ENCODE measurements at places on chromosomes 11 and 22.

DNA sequence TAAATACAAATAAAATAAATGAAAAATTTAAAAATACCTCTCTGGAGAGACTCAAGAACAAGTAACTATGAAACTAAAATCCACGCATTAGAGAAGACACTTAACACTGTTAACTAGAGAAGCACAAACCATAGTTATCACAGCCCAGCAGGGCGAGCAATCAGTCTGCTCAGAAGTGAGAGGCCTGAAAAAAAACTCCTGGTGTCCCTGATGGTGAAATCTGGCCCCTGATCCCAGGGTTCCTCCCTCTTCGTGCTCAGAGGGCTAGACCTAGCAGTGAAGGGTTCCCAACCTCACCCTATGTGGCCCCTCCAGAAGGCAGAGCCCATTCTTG lies 49.7 kb upstream of the VPREB1 start:
- no peak for DNase-seq

DNA sequence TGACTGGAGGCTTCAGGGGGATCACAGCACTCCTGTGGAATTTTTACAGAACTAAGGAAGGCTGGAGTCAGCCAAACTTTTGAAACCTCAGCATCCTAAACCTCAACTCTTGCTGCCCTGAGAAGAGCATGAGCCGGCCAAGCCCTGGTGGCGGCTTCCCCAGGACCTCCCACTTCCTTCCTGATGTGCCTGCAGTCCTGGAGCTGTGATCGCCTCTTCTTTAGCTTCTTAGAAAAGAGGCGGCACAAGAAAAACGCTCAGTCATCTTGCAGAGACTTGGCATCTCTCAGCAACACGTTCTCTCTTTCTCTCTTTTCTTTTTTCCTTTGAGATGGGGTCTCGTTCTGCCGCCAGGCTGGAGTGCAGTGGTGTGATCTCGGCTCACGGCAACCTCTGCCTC lies 40.4 kb upstream of the AMPD3 start:
- peak; percentile 51 for DNase-seq

- no peak for DNase-seq
Measured at GRCh38 chr11:28625532-28625931, 517.3 kb downstream of the METTL15 start.

GRCh38 chr11:47018637-47019036 lies 82.1 kb downstream of the CSTPP1 start:
- no peak for DNase-seq

GRCh38 chr11:62169448-62169847 lies 20.6 kb upstream of the SCGB1D1 start:
- DNase-seq = peak; percentile 52

- no peak for DNase-seq
Measured at GRCh38 chr11:110837603-110838002, 125.4 kb upstream of the ARHGAP20 start.

All from heart left ventricle (tissue), 16 donors.